Pancreas (tissue), 10 donors: ENCODE measurements at places on chromosomes 5 and 9. TPM values are rescaled to one million over a fixed set of nuclear protein-coding genes. Genes with fewer than 3 reads are reported as not detected.

Gene LYRM7
- total RNA-seq: 2.3 TPM

Gene CDKN2B-AS1
- not detected for total RNA-seq

Gene MAN2A1
- 46.0 TPM for total RNA-seq

Gene NCS1
- 6.9 TPM for total RNA-seq

- H3K36me3 ChIP-seq: no peaks in the 10 kb centered on the region
- no peak for DNase-seq
- no peaks in the 10 kb centered on the region for H3K4me1 ChIP-seq
- no peaks in the 10 kb centered on the region for H3K27me3 ChIP-seq
- H3K4me3 ChIP-seq: no peak overlapping the region
- H3K27ac ChIP-seq: no peak overlapping the region
Observed at GRCh38 chr9:102403514-102403913, 591.6 kb upstream of the CYLC2 start.

DNA sequence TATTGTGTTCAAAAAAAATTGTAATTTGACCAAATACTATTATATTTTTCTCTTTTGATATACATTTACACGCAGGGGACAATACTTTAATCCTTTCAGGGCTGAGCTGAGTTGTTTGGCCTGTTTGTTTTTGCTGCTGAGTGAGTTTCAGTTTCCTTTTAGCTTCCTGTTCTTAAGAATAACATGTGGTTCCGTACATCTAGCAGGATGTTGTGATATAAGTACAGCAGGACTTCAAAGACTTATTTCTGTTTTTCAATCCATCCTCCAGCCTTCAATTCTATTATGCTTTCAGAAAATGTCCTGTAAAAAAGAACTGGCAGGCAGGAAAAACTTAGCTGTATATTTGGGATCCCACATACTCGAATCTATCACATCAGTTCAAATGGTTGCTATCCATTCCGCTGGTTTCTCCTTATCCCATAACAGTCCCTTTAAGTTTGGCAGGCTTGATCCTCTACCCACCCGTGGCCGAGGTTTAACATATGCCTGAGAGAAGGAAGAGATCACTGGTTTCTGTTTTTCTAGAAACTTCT lies 1037.3 kb upstream of the ACO1 start:
- no peak overlapping the region for H3K27ac ChIP-seq
- no peaks in the 10 kb centered on the region for H3K27me3 ChIP-seq
- no peaks in the 10 kb centered on the region for H3K36me3 ChIP-seq
- DNase-seq: no peak
- no peaks in the 10 kb centered on the region for H3K4me1 ChIP-seq

GRCh38 chr5:123207852-123208251 lies 118.8 kb downstream of the PRDM6 start:
- H3K36me3 ChIP-seq: no peaks in the 10 kb centered on the region
- H3K27ac ChIP-seq: no peak overlapping the region
- H3K4me1 ChIP-seq: no peaks in the 10 kb centered on the region
- no peaks in the 10 kb centered on the region for H3K27me3 ChIP-seq

GRCh38 chr9:131534721-131535237 lies 3.7 kb upstream of the UCK1 start:
- no peak for DNase-seq
- H3K4me3 ChIP-seq: no peak overlapping the region
- H3K27me3 ChIP-seq: no peaks in the 10 kb centered on the region
- no peak overlapping the region for H3K27ac ChIP-seq
- H3K36me3 ChIP-seq: no peaks in the 10 kb centered on the region

- no peaks in the 10 kb centered on the region for H3K4me1 ChIP-seq
- no peak overlapping the region for H3K27ac ChIP-seq
- H3K4me3 ChIP-seq: no peak overlapping the region
- H3K36me3 ChIP-seq: no peaks in the 10 kb centered on the region
- DNase-seq: no peak
- no peaks in the 10 kb centered on the region for H3K27me3 ChIP-seq
Observed at GRCh38 chr5:411728-412127, 31.2 kb upstream of the EXOC3 start.
